MV-4-11 (cell line): ENCODE measurements at places on chromosomes 6 and 20.

DNA sequence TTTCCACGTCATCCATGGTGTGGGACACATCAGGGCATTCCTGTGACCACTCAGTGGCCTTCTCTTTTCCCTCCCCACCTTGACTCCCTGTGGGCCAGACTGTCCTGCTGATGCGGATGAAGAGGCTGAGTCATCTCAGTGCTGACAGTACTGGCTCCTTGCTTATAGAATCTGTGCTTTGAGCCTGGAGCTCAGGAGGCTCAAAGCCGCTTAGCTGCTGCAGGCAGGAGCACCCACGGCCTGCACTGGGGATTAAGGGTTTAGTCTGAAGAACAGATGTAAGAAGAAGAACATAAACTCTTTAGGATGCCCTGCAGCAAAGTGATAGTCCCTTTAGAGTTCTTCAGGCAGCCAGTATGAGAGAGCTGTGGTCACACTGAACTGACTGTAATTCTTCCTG lies 642.0 kb upstream of the CHD6 start:
- DNase-seq = no peak

DNA sequence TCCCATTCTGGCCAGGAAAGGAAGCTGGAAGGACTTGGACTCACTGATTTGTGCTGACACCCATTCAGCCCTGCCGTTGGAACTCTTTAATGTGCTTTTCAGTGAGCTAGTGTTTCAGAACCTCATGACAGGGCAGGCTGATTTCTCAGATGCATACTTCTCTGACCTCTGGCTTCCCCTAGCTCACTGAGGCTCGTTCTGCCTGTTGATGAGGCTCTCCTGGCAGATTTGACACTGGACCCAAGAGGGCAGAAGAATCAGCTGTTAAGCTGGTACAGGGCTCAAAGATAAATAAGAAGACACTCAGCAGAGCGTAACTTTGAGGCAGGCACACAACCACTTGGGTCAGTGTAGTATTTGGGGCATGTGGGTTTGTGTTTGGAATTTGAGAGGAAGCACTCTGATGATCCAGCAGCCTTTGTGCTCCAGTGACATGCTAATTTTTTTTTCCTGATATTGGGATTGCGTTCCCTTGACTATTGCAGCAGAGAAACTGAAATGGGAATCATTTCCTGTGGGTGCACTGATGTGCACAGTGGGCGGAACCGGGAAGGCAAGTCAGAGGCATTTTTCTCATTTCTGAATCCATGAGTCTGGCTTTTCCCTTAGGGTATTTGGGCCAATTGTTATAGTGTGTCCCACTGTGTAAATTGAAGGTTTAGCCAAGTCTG lies 80.2 kb downstream of the CARMIL1 start:
- no peak for DNase-seq

DNA sequence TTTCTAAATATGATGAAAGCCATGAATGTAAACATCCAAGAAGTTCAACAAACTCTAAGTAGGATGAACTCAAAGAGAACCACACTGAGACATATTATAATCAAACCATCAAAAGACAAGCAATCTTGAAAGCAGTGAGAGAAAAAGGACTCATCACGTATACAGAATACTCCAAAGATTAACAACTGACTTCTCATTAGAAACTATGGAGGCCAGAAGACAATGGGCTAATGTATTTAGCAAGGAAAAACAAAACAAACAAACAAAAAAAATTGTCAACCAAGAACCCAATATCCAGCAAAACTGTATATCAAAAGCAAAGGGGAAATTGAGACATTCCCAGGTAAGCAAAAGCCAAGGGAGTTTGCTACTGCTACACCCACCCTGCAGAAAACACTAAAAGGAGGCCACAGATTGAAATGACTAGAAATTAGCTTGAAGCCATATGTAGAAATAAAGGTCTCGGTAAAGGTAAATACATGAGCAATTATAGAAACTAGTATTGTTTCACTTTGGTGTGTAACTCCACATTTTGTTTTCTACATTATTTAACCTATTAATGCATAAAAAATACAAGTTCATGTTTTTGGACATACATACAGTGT lies 301.1 kb upstream of the QKI start:
- no peak for DNase-seq

GRCh38 chr6:162999575-163000285 lies 272.0 kb downstream of the PACRG start:
- DNase-seq = no peak

- DNase-seq = peak; percentile 57
Observed at GRCh38 chr6:2971420-2972218, at the start of gene SERPINB6. SERPINB6 (minus strand) TSS chr6:2971567; CDS start chr6:2959332, 12,235 bp downstream.

DNA sequence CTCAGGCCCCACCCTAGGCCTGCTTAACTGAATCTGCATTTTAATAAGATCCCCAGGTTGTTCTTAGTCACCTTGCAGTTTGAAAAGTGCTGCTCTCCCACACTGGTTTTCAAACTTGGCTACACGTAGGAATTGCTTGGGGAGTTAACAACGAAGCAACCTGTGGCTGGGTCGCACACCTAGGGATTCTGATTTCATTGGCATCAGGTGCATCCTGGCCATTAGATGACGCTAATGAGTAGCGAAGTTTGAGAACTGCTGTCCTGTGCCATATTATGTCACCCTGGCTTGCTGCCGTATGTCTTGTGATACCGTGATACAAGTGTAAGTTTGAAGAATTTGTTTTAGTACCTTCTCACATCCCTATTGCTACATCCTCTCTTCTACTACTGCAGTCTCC lies 28.2 kb upstream of the FUCA2 start:
- DNase-seq = no peak

GRCh38 chr6:167797011-167797471 lies 29.7 kb upstream of the AFDN start:
- DNase-seq = no peak

DNA sequence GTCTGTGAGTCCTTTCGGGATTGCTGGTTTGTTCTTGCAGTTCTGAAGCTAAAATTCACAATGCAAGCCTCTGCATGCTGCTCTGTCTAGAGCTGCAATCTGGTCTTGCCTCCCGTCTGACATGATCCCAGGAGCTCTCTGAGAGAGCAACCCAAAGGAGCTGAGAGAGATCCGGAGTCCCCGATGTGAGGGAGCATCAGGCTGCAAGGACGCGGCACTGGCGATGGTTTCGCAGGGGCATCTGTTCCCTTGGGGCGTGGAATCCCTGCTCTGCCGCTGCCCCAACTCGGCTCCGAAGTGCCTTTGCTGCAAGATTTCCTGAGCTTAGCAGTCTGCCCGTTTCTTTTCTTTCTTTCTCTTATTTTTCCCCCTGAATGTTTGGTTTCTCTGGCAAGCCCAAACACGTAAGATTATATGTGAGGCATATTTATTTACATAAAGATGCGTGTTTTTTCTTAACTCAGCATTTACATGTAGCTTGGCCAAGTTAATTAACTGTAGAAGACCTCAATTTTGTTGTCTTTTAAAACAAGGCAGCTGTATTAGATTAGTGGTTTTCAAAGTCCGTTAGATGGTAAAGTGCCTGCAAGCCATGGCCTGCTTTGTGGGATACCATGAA lies 873.0 kb downstream of the KIF16B start:
- no peak for DNase-seq

DNA sequence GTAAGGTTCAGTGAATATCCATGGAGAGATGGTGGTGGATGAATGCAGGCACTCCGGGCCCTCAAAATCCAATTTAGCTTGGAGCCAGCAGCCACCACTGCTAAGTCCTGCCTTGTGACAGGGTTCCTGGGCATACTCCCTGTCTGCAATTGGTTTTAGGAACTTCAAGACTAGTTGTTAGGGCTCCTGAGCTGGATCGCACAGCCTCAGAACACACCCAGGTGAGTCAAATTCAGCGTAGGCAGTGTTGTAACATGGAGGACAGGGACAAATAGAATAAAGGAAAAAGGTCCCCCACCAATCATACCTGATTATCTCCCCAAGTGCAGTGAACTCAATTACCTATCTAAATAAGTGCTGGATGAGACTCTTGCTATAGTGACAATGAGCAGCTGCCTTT lies 74.6 kb downstream of the PERP start:
- DNase-seq = no peak

GRCh38 chr20:61886721-61887595 lies 178.7 kb downstream of the TAF4 start:
- peak; percentile 20 for DNase-seq

DNA sequence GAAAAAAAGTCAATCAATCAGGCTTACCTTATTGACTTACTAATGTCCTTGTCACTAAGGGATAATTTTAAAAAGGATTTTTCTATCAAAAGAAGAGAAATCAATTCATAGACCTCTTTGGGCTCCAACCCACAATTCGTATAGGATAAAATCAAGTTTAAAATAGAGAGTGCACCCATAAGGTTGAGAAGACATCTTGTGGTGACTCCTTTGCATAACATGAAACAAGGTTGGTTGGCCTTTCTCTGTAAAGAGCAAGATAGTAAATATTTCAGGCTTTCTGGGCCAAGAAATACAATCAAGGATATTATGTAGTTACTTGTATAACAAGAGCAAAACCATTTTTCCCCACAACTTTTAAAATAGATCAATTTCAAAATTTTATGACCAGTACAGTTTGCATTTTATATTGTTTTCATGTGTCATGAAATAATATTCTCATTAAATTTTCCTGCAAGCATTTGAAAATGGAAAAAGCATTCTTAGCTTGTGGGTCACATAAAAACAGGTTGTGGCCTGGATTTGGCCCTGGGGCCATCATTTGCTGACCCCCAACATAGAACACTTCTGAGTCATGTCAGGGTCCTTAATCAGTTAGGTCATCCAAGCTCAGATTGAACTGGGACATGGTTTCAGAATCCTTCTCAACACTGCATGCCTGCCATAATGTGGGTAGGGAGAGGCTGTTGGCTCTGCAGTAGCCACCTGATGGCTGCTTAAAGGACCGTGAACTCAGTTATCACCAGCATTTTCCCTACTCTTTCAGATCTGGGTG lies 76.7 kb downstream of the MYB start:
- DNase-seq = peak; percentile 15

DNA sequence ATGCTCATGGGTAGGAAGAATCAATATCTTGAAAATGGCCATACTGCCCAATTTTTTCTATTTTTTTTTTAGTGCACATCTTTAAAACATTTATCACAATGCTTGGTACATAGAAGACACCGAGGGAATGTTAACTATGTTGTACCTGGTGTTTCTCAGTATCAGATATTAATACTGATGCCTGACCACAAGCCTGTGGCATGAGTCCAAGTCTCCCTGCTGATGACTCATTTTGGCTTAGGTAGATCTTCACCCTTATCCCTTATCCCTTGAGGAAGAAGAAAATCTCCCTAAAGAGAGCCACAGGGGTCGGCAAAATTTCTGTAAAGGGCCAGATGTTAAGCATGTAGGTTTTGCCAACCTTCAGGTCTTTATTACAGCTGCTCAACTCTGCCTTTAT lies 14.5 kb downstream of the CD109 start:
- no peak for DNase-seq

GRCh38 chr6:41277605-41278004 lies 8.9 kb downstream of the TREM1 start:
- peak; percentile 68 for DNase-seq

- DNase-seq = peak; percentile 52
Observed at GRCh38 chr6:154352898-154353585, 3.6 kb downstream of the IPCEF1 start.

- no peak for DNase-seq
Observed at GRCh38 chr6:163287626-163288025, 126.9 kb upstream of the QKI start.

- DNase-seq = no peak
Observed at GRCh38 chr6:27415898-27416297, 27.3 kb downstream of the ZNF391 start.

DNA sequence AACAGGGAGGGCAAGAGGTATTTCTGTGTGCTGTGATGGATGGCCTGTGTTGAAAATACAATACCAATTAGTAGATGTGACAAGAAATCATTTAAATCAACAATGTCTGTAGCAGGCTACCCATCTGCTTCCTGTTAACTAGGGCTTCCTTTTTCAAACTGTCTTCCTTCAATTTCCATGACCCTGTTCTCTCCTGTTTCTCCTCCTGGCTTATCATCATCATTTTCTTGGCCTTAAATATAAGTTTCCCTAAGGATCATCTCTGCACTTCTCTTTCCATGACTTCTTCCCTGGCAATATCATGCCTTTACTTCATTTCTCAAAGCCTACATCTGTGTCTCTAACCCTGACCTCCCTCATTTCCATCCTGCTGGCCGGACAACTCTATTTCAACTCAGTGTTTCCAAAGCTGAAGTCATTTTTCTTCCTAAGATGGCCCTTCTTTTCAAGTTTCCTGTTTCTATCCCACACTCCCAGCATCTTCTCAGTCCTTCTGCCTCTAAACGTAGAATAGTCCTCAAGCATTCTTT lies 18.2 kb downstream of the ZC2HC1B start:
- DNase-seq = no peak

- peak; percentile 77 for DNase-seq
Observed at GRCh38 chr20:2508631-2509467, at the start of gene ZNF343. ZNF343 (minus strand) TSS chr20:2508915; CDS start chr20:2493895, 15,020 bp downstream.

- no peak for DNase-seq
Observed at GRCh38 chr6:158609455-158610155, 34.9 kb downstream of the DYNLT1 start.

DNA sequence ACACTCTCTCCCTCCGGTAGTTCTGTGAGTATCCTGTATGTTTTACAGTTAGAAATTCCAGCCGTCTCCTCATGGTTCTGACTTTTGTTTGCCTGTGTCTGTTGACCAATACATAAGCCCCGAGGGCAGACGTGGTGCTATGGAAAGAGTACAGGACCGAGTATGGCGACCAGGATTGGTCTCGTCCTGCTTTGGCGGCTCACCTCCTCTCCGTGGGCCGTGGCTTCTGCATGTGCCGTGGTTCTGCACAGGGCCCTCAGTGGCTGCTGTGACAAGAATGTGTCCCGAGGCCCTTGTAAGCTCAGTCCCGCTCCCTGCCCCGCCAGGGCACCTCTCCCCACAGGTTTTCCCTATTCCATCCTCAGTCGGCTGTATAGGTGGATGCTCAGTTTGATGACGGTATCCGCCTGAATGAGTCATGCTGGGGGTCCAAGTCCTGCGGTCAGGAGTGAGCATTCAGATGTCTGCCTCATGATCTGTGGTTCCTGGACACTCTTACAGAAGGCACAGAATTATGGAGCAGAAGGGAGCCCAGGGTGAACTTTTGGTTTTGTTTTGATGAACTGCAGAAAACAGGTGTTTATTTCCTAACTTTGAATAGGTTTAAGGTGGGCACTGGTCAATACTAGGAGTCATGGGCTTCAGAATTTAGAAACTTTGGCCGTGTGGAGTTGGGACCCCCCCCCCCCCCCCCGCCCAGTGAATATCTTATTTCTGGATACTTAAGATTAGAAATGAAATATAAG lies 1.2 kb downstream of the ARFGAP1 start:
- no peak for DNase-seq

DNA sequence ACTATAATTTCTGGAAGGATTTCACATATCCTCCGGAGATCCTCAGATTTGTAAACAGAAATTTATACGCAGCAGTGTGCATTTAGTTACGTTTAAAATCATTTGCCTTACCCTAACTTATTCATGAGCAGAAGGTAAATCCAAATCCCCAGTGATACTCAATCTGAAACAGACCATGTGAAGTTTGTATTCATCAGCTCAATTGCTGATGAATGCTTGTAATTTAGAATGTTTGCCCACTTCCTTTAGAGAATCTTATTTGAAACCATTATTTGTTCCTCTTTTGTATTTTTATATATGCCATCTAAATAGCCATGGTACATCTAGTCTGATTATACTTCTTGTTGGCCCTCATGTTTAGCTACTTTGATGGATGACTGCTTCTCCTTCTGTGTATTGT lies 15.4 kb downstream of the TAAR1 start:
- DNase-seq = peak; percentile 59

GRCh38 chr6:3232017-3232945 lies 4.8 kb upstream of the TUBB2B start:
- no peak for DNase-seq
